ENCODE measurements at places on chromosomes 1 and 21. TPM values are rescaled to one million over a fixed set of nuclear protein-coding genes. Genes with fewer than 3 reads are reported as not detected.

Gene RUSC1
- total RNA-seq, result 46.6 TPM

Gene OR2T29
- total RNA-seq, result not detected

Gene IVL
- not detected for total RNA-seq

Gene KRTAP11-1
- total RNA-seq, result not detected

Gene EVA1C
- 5.6 TPM for total RNA-seq

Gene GJA5
- total RNA-seq, result 1.4 TPM

Gene LSS
- 52.7 TPM for total RNA-seq

Gene MRAP
- not detected for total RNA-seq

Gene SPRR2A
- total RNA-seq, result not detected

Gene FBXO2
- 2.7 TPM for total RNA-seq

Gene KCNA3
- 34.3 TPM for total RNA-seq

Gene ATP6V1G3
- total RNA-seq, result not detected

Gene PARS2
- 3.7 TPM for total RNA-seq

Gene CFAP298
- 18.1 TPM for total RNA-seq

Gene FCGR3A
- total RNA-seq, result 4.7 TPM

Gene S100A14
- 0.47 TPM for total RNA-seq

Gene TXNIP
- total RNA-seq, result 317 TPM

Gene PTCH2
- 1.4 TPM for total RNA-seq

Gene S100A11
- 0.78 TPM for total RNA-seq

Gene GJC2
- 1.1 TPM for total RNA-seq

Gene DNASE2B
- 0.16 TPM for total RNA-seq

Gene MECR
- total RNA-seq, result 15.8 TPM

Gene S100A8
- total RNA-seq, result 3.9 TPM

Gene SLC2A5
- 2.5 TPM for total RNA-seq

Gene MKNK1
- total RNA-seq, result 8.7 TPM

Gene NUF2
- 5.1 TPM for total RNA-seq

Gene SYPL2
- not detected for total RNA-seq

Gene CLCA2
- under 0.01 TPM for total RNA-seq

Gene DMBX1
- not detected for total RNA-seq

Gene PCP4
- total RNA-seq, result 1.6 TPM

Gene CFHR2
- not detected for total RNA-seq

Gene CRYZ
- 6.9 TPM for total RNA-seq

Gene PLD5
- total RNA-seq, result 1.4 TPM

Gene AGTRAP
- total RNA-seq, result 4.2 TPM

Gene FAM3B
- total RNA-seq, result not detected

Gene RIPPLY3
- total RNA-seq, result not detected

Gene C1orf115
- total RNA-seq, result 31.0 TPM

Gene S100A10
- 2.8 TPM for total RNA-seq

Gene FRRS1
- 1.9 TPM for total RNA-seq

Gene HMGB4
- total RNA-seq, result not detected

Gene CYP4B1
- not detected for total RNA-seq

Gene ZBTB8B
- 14.0 TPM for total RNA-seq

Gene PROK1
- not detected for total RNA-seq

Gene GPR37L1
- 1.1 TPM for total RNA-seq

Gene RNF186
- not detected for total RNA-seq

Gene GOLPH3L
- total RNA-seq, result 5.8 TPM

Gene SPRR2B
- total RNA-seq, result not detected

Gene S100A3
- total RNA-seq, result not detected

Gene CNIH4
- total RNA-seq, result 34.2 TPM

Gene FCRL2
- total RNA-seq, result not detected

Gene DNAH14
- total RNA-seq, result 16.5 TPM

Gene OR10J5
- total RNA-seq, result not detected

Gene TCEA3
- total RNA-seq, result 4.8 TPM

Gene STUM
- total RNA-seq, result 24.3 TPM

Gene F11R
- 10.9 TPM for total RNA-seq

Gene ILDR2
- 14.2 TPM for total RNA-seq

Gene SMYD3
- 25.3 TPM for total RNA-seq

Gene C1orf216
- 73.0 TPM for total RNA-seq

Gene C1orf74
- total RNA-seq, result 2.8 TPM
